ENCODE measurements at places on chromosomes 4 and X.

DNA sequence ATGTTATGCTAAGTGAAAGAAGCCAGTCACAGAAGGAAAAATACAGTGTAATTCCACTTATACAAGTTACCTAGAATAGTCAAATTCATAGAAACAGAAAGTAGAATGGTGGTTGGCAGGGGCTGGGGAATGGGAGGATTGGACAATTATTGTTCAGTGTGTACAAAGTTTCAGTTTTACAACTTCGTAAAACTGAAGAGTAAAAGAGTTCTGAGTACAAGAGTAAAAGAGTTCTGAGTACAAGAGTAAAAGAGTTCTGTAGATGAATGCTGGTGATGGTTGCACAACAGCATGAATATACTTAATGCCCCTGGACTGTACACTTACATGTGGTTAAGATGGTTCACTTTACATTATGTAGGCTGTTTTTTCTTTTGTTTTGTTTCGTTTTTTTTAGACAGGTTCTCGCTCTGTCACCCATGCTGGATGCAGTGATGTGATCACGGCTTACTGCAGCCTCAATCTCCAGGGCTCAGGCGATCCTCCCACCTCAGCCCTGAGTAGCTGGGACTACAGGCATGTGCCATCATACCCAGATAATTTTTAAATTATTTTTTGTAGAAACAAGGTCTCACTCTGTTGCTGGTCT, 230.9 kb downstream of the SOWAHB start:
- no peak for DNase-seq

GRCh38 chrX:6667048-6667768, 132.3 kb upstream of the VCX3A start:
- DNase-seq: no peak

DNA sequence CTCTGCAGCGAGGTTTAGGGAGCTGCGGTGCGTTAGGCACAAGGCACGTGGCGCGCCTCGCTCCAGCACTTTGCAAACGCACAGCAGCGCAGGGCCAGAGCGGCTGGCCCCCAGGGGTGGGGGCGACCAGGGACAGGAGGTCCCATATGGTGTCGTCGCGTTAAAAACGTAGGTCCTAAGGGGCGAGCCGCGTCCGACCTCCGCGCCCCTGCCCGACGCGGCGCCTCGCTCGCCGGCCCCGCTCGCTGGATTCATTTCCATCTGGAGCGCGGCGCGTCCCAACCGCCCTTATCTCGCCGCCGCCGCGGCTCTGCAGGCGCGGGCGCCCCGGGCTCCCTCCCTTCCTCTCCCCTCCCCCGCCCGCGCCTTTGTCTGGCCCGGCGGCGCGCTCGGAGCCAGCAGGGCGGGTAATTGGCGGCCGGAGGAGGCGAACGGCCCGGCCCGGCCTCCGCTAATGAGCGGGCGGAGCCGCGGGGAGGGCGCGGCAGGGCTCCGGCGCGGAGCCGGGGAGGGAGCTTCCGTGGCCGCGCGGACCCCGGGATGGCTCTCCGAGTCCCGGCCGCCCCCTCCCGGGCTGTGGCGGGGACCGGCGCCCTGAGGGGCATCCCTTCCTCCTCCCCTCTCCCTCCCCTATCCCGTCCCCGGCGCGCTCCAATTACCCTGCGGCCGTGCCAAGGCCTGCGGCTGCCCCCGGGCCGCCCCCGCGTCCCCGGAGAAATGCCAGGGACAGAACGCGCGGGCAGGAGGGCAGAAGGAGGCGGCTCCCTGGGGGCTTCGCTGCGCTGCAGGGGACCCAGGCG, 409.0 kb downstream of the BCOR start:
- peak; percentile 75 for DNase-seq

DNA sequence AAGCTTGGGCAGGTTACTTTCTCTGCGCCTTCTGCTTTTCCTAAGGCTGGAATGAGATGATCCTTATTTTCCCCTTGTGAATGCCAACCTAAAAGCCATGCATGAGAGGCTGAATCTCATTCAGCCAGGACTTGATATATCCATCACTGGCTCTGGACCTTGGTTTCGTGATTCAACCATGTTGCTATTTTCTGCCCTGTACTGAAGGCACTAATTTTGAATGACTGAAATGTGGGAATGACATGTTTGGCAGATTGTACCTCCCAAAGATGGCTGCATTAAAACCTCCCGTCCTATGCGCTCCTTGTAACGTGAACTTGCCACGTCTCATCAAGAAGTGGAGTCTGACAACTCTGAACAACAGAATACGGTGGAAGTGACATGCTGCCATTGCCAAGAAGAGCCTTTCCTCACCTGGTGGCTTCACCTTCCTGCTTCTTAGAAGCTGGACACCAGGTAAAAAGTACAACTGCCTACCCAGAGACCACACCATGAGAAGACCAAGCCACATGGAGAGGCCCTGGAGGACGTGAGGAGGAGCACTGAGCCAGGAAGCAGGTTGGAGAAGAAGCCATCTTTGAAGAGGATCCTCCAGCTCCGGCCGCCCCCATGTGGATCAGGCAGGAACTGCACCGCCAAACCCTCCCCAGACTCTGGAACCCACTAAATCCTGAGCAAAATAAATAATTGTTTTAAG, 174.5 kb downstream of the NSUN7 start:
- DNase-seq: peak; percentile 81

DNA sequence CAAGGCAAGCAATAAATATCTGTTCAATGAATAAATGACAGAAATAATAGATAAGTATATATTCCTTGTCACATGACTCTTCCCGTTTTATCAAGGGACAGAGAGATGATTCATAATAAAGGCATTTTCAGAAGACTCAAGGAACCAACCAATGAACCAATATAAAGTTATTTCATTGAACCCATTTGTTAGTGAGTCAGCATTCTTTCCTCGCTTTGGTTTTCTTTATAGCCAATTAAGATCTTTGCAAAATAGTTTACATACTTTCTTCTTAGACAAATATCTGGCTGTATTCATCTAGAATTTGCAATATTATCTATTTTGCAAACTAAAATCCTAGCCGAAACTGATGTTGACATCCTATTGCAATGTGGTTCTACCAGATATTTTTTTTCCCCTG, 269.4 kb downstream of the IL15 start:
- no peak for DNase-seq

DNA sequence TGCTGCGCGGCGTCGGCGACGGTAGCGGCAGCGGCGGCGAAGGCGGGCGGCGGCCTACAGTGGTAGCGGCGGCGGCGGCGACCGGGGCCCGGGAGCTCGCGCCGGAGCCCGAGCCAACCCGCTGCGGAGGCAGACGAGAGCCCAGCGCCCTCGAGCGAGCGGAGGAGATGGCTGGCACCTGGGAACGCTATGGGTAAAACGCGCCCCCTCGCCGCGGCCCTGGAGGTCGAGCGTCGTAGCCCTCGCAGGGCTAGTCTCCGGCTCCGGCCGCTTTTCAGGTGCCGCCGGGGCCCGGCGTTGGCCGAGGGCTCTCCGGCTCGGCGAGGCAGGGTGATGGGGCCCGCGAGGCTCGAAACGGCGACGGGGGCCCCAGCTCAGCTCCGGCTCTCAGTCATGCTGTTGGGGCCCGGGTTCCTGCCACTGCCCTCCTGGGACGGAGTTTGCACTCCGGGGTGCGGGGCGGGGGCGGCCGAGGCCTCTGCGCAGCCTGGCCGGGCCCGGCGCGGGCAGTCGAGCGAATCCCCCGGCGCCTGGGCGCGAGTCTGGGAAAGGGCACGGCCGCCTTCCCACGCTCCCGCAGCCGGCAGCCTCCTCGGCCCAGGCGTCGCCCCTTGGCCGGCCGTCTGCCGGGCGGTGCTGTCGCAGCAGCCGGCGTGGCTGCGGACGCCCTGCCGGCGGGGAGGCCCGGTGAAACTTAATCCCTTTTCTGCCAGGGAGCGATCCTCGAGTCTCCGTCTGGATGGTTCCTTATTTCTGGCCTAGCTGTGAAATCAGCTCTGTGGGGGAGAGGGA, 768 bp downstream of the MID2 start:
- peak; percentile 27 for DNase-seq

GRCh38 chrX:104428231-104428630, 137.8 kb upstream of the IL1RAPL2 start:
- no peak for DNase-seq

DNA sequence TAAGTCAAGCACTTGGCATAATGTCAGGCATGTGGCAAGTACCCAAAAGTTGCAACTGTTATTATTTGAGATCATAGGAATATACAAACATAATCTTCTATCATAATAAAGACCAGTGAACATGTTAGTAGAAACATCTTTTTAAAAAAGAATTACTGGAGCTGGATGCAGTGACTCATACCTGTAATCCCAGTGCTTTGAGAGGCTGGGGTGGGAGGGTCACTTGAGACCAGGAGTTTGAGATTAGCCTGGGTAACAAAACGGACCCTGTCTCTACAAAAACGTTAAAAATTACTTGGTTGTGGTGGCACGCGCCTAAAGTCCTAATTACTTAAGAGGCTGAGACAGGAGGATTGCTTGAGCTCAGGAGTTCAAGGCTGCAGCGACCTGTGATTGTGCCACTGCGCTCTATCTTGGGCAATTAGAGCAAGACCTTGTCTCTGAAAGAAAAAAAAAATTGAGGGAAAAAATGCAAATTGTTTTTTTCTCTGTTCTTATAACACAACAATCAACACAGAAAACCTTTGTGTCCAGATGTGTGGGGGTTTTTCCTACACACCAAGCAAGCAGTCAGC, 284.3 kb downstream of the ARHGAP10 start:
- no peak for DNase-seq

- no peak for DNase-seq
Measured at GRCh38 chrX:18992829-18993228, 8.9 kb upstream of the PHKA2 start.

- DNase-seq: no peak
Measured at GRCh38 chr4:108053251-108053711, 63.6 kb downstream of the HADH start.

DNA sequence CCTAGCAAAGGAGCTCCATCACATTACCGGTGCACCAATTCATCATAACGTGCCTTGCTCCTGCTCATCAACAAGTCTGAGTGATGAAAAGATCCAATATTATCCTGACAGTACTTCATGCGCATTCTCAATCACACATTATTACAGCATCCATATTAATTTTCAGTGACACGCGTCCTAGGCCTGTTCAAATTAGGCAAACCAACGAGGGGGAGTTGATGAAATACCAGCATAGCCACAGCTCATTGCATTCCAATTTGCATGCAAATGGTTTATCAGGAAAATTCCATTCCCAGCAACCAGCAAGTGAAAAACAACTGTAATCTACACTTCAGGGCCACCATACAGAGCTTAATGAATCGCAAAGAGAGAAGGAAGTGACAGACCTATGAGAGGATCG, 236.9 kb downstream of the DCLK2 start:
- DNase-seq: no peak

DNA sequence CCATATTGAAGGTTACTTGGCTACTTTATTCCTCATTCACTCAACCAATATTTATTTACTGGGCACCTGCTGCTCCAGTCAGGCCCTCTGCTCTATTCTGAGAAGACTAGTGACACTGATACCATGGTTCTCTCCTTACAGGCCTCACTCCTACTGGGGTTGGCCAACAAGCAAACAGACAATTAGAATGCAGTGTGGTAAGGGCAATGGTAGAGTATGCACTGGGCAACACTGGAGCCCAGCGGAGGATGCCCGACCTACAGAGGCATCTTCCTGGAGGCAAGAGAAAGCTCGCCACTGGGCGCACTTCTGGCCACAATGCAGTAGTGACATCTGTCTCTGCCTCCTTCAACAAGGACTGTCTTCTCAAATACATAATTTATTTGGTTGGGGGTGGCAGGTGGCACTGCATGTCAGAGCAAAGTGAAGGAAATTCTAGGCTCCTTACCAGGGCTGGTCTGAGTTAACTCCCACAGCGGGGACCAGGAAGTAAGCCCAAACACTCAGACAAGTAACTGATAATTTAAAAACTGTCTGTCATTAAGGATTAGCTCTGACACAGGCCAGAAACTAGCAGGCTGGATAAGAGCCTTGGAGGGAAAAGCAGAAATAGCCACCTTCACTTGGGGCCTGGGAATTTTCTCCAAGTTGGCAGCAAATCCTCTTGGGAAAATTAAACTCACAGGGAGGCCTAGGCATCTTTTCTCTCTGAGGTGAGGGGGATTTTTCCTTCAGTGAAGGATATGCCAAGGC, 150.7 kb upstream of the EOLA2 start:
- no peak for DNase-seq

- peak; percentile 29 for DNase-seq
Measured at GRCh38 chrX:12814420-12814819, 23.2 kb downstream of the PRPS2 start.

DNA sequence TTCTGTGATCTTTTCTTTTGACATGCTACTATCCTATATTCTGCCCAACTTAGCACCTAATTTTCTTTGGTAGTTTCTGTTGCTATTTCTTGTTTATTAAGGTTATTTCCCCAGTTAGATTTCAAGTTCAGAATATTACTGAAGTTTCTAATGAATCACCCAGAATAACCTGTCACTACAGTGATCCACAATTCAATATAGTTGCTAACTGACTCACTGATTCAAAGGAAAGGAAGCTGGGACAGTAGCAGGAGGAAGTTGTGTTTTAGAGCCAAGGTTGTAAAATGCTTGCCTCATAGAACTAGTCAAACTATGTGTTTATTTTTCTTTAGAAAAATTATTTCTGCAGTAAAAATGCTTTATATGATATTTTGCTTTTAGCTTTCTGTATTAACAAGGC, 37.4 kb downstream of the PAK3 start:
- no peak for DNase-seq

DNA sequence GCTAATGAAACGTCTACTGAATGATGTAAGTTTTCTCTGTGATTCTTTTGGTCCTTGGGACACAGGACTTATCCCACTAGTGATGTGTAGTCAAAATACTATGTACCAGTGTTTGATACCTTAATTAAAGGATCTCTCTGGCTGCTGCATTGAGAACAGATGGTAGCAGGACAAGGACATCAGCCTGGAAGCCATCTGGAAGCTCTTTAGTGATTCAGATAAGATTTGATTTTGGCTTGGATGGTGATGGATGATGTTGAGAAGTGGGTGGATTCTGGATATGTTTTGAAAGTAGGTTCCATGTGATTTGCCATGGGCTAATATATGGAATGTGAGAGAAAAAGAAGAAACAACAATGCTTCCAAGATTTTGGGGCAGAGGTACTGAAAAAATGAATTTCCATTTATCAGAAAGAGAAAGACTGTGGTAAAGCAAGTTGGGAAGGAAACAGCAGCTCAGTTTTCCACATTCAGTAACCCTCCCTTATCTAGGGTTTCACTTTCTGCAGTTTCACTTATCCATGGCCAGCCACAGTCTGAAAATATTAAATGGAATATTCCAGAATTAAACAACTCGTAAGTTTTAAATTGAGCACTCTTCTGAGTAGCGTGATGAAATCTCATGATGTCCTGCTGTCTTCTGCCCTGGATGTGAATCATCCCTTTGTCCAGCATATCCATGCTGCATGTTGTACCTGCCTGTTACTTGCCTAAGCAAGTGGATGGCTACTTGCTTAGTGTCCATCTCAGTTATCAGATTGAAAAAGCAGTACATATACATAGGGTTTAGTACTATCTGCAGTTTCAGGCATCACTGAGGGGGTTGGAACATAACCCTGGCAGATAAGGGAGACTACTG, 15.6 kb downstream of the CD38 start:
- peak; percentile 52 for DNase-seq
